RWPE1 (cell line): ENCODE measurements at places on chromosomes 2 and 18.

DNA sequence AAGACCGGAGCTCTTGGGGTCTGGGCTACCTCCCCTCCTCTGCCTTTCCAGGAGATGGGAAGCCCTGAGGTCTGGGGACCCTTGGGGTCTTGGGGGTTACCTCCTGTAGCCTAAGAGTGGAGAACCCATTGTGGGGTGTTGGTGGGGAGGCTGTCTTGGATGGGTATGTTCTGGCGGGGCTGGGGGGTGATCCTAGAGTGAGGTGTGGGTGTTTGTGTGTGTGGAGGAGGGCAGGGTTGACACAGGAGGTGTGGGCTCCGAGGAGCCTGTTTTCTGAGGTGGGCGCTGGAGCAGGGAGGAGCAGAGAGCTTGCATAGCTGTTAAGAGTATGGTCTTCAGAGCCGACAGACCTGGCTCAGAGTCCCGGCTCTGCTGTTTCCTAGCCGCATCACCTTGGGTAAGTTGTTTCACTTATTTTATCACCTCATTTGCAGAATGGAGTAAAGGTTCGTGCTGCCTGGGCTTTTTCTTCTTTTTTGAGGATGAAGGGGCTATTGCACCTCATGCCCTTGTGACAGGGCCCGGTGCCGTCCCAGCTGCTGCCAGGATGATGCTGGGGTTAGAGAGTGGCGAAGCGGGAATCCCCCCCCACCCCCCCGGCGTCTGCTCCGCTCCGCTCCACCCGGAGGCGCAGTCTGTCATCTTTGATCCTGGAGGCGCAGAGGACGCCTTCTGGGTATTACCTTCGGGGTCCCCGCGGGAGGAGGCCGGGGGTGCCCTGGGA lies 17.2 kb downstream of the TET3 start:
- DNase-seq, result no peak

DNA sequence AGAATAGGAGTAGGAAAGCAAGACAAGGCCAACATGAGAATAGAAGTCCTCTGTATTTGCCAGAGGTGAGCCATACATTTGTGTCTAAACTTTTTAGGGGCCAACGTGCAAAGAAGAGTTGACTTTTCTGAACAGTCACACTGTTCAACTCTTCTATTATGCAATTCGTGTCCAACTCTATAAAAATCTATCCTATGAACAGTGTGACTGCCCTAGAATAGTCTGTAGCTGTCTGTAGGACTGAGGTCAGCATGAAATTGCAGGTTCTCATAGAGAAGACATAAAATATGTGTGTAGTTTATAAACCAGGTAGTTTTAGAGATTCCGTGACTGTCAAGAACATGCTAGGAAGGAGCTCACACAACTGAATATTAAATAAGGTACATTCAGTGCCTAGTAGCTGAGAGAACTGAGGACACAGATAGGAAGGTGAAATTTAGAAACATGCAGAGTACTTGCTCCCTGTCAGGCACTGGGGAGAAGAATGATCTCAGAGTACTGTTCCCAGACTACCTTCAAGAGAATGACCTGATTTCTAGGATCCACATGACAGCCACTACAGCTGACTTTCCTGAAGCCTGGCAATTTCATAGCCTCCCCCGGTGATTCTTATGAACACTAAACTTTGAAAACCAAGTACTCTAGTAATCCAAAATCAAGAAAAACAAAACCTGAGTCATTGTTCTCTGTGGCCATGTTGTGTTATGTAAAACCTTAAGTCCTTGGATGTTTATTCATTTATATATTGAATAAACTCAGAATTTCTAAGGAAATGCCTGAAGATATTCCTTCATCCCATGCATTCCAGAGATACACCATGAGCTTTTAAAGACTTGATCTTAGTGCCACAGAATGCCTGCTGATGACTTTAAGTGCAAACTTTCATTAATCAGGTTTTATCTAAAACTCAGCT lies 201.5 kb upstream of the BOD1L2 start:
- no peak for DNase-seq

- no peak for DNase-seq
Measured at GRCh38 chr2:23361152-23361551, 23.8 kb upstream of the KLHL29 start.

DNA sequence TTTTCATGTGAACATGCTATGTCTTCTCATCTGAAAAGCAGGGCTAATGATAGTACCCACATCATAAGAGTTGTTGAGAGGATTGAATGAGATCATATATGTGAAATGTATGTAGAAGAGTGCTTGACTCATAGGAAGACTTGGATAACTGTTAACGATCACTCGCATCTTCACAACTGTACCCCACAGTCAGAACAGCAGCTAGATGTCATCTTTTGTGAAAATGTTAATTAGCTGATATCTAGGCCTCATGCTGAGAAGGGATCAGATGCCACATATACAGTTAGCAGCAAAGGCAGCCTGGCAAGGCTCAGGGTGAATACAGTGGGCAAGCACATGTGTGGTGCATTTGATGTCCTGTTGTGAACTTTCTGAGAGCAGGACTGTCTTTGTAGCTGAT lies 24.2 kb downstream of the MAP3K20 start:
- no peak for DNase-seq

DNA sequence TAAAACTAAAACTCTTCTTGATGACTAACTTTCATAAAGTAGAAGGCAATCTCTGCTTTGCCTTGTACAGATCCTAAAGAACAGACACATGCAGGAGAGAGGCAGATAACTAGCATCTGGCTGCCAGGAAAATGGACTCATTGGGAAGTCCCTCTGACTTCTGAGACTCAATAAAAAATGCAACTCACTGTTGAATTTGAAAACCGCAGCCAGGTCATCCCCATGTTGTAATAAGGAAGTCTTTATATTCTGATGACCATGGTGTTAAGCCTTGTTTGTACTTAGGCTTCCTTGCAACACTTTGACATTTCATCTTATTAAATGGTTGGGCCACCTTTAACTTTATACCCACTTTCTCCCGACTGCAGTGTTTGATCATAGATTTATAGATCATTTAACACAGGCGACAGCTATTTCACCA lies 375.1 kb upstream of the KCNH7 start:
- DNase-seq, result no peak

- no peak for DNase-seq
Measured at GRCh38 chr18:36338403-36338933, 41.0 kb downstream of the FHOD3 start.

- no peak for DNase-seq
Measured at GRCh38 chr2:203484266-203485112, 50.6 kb downstream of the RAPH1 start.

- no peak for DNase-seq
Measured at GRCh38 chr18:31451625-31452024, 4.1 kb downstream of the DSG3 start.

DNA sequence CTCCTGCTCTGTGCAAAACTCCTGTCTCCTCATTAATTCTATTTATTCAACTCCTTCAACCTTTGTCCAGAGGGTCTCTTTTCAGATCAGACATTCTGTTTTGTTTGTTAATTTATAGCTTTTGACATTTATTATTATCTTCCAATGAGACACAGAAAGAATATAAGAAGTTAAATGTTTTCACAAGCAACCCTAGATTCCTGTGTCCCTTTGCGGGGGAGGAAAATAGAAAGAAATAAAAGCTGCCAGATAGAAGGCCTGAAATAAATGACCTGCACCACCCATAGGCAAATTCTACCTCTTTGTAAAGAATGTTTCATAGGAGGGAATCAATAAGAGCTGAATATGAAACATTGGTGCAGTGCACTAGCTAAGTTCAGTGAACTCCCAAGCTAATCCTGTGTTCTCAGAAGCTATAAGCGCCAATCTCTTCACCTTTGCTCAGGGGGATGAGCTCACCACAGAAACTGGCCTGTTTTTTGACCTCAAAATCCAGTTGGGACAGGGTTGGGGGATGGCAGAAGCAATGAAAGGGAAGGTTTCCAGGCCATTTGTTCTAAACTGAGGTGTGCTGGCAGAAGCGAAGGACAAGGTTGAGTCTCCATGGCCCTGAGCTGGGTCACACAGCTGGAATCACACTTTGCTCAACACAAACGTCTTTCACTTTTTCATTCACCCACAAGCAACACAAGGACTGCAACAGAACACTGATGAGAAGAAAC lies 258.6 kb downstream of the NRXN1 start:
- DNase-seq, result no peak

- DNase-seq, result no peak
Measured at GRCh38 chr2:71461304-71461671, 7.9 kb downstream of the DYSF start.

GRCh38 chr2:212723226-212723625 lies 184.6 kb upstream of the ERBB4 start:
- peak; percentile 13 for DNase-seq

- no peak for DNase-seq
Measured at GRCh38 chr2:43345391-43345813, 119.0 kb upstream of the ZFP36L2 start.

- no peak for DNase-seq
Measured at GRCh38 chr2:218368621-218369153, 12.0 kb downstream of the CATIP start.

DNA sequence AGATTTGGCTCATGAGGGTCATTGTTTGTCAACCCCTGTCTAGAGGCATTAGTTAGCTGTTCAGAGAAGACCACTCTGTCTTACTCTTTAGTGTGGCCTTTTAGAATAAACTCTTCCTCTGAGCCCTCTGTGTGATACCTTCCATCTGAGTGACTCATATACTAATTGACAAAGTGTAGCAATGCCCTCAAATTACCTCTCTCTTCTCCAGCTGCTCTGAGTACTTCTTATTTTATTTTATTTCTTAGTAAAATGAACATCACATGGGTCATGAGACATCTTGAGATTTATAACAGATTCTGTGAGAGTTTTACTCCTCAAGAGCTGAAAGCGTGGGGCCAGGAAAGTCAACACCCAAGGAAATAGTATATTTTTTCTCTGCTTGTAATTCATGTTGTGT lies 67.4 kb downstream of the KCTD18 start:
- DNase-seq, result no peak

- no peak for DNase-seq
Measured at GRCh38 chr2:232028631-232029030, 67.1 kb downstream of the DIS3L2 start.

DNA sequence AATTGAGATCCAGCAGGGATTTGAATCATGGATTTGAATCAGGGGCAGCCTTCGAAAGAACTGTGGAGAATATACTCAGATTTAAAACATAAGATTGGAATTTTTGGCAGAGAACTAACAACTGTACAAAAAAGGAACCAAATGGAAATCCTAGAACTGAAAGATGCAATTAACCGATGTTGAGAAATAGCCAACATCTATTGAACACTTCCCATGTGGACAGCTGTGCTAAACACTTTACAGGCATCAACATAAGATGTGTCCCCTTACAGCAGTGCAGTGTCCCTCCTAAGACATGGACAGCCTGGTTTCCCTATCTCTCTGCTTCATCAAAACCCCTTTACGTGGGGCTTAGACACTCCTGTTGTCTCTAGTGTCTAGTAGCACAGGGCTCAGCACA lies 3.7 kb upstream of the IL1RN start:
- DNase-seq, result no peak

DNA sequence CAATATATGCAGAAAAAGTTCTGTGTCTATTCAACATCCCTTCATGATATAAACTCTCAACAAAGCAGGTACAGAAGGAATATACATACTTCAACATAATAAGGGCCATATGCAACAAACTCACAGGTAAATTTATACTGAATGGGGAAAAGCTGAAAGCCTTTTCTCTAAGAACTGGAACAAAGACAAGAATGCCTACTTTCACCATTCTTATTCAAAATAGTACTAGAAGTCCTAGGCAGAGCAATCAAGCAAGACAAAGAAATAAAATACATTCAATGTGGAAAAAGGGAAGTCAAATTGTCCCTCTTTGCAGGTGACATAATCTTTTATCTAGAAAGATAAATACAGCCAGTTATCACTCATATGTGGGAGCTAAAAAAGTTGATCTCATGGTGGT lies 116.3 kb downstream of the ACVR1 start:
- DNase-seq, result no peak

DNA sequence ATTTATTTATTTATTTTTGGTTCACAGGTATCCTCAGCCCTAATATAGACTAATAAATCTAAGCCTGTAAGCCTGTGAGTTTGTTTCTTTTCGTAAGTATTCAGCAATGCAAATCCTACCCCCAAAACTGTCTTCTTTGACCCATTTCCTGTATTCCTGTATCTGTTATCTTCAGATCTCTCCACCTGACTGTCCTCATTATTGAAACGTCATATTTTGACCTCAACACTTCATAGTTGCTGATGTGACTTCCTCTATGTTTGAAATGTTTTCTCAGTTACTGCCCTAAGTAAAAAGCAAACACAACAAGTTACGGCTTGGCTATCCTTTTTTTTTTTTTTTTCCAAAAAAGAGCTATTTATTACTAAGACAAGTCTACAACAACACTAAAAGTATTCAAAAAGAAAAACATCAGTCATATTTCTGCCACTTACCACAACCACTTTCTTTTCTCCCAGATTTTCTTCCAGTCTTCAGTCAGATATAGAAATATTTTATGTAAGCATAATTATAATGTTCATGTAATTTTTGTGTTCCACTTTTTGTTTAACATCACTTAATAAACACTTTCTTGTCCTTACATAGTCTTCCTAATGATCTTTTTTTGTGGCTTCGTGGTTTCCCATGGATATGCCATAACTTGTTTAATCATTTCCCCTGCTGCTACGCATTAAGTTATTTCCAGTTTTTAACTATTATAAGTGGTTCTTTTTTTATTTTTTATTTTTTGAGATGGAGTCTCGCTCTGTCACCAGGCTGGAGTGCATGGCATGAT lies 45.0 kb upstream of the EML4 start:
- DNase-seq, result no peak

- no peak for DNase-seq
Measured at GRCh38 chr2:173407646-173408045, 53.0 kb downstream of the CDCA7 start.

GRCh38 chr18:79896738-79897137 lies 54.7 kb downstream of the SLC66A2 start:
- DNase-seq, result no peak

DNA sequence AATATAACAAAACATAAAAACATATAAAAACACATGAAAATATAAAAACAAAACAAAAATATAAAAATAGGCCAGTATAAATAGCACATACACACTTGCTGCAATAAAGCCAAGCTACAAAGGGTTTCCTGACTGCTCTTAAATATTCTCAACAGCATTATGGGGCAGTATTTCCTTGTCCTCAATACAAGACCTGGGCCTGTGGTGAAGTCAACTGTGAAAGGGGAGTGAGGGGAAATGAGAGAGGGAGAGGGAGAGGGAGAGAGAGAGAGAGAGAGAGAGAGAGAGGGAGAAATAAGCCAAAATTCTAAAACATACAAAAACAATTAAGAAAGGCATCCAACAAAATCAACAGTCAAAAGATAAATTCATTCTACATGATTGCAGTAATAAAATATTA lies 82.6 kb upstream of the NEDD4L start:
- DNase-seq, result no peak

GRCh38 chr2:165013944-165014619 lies 58.8 kb upstream of the SLC38A11 start:
- DNase-seq, result no peak

GRCh38 chr2:128444816-128445522 lies 126.3 kb upstream of the HS6ST1 start:
- DNase-seq, result no peak

GRCh38 chr2:449246-450067 lies 161.6 kb upstream of the ALKAL2 start:
- no peak for DNase-seq
